ENCODE measurements at places on chromosomes 1 and 21.

DNA sequence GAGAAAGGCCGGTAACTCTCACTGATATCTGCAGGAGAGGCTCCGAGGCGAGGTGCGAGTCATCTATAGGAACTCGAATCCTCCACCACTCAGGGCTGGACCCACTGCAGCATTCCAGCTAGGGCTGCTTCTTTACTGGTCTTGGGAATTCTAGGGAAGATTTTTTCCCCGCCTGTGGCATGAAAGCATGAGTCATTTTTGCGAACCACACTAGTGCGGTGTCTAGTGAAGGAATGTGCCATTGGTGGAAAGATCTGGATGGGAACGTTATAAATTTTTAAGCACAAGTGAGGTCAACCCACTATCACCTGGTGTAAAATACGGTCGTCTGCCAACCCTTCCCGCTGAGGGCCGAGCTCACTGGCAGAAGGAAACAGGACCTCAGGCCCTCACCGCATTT, 49.7 kb downstream of the SYF2 start:
- DNase-seq: no peak

- no peak for DNase-seq
Observed at GRCh38 chr1:187876775-187877174, 1048.0 kb downstream of the PLA2G4A start.

DNA sequence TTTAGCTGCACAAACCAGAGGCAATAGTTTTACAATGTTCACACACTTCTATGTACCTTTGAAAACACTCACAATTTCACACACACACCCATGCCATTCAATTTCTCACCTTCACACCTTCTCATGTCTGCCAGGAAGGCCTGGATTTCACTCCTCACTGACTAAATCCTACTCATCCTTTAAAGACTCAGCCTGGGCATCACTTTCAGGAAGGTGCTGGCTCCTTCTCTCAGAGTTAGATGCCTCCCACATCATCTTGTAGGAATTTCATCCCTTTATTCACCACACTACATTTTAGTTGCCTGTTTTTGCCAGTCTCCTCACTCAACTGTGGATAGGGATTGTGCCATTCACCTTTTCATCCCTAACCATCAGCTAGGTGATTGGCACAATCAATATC, 2.3 kb downstream of the IL20 start:
- DNase-seq: no peak

DNA sequence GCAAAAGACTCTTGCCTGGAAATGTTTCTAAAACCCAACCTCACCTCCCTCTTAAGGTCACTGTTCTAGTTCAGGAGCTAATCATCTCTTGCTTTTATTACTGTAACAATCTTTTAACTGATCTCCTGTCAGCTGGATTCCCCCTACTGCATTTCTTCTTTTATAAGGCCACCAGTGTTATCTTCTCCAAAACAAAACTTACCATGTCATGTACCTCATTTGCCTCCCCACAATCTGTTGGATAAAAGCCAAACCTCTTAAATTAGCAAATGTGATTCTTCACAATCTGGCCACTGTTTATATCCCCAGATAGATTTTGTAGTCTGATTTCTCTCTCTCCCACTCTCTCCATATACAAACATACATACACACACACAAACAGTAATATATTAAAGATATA, 143.3 kb downstream of the DENND1B start:
- DNase-seq: no peak

DNA sequence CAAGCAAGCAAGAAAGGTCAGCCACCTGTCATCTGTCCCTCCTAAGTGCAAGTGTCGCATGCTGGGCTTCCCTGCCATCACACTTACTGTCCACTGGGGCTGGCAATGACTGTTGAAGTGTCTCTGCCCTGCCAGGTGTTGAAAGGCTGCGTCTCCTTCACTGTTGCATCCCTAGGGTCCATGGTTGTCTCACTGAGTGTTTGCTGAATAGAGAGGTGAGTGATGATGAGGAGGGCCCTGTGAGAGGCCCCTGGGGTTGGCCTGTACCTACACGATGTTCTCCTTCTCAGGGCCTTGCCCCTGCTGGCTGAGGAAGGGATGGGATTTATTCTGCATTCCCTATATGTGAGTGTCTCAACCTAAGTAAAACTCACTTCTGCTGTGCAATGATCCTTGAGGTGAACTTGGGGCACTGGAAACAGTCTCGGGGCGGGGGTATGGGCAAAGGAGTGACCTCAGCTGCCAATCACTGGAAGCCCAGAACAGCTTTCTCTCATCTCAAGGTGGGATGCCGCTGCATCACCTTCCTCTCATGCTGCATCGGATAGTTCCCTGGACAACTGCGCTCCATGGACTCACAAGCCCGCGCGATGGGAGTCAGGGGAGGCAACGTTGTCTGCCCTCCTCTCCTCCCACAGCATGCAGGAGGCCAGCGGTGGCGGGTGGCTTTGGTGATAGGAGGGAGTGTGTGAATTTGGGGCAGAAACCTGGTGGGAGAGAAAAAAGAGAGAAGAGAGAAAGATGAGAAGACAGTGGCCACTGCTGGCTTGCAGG, 35.8 kb upstream of the SOX13 start:
- no peak for DNase-seq

DNA sequence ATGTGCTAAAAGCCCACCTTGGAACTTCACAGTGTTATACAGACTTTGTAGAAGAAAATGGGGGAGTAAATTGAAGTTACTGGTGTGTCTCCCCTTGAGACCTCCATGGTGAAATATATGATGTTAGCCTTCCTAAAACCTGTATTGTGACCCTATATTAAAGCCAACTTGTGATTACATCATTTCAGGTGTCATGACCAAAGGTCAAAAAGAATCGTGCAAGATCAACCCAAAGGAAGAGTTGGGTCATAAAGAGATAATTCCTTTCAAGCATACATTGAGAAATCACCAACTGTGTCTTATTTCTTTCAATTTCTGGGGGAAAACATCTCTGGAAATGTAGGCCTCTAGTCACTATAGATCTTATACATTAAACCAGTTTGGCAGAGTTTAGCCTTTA, 34.6 kb downstream of the GNAT2 start:
- DNase-seq: no peak

- DNase-seq: no peak
Observed at GRCh38 chr1:40971966-40972365, 7.5 kb upstream of the CTPS1 start.

DNA sequence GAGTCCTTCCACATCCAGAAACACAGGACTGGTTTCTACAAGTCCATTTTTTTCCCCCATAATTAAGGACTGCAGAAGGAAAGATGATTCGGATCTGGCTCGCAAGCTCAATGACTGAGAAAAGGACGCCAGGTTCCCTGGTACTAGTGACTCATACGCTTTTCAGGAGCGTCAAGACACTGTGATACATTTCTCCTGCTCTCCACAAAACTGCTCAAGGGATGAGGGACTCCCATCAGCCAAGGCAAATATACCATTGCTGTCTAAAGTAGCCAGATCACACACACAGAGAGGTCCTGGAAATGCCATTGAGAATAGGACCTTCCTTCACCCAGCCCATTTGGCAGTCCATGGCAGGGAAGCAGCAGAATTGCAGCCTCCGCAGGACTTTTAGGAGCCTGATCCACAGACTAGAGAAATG, 253.6 kb upstream of the IRF2BP2 start:
- no peak for DNase-seq

GRCh38 chr1:72280711-72281110, 1.6 kb downstream of the NEGR1 start:
- no peak for DNase-seq

- DNase-seq: peak; percentile 41
Observed at GRCh38 chr1:38088366-38088765, 41.8 kb upstream of the POU3F1 start.
